ELR (cell line): ENCODE measurements at places on chromosomes 5 and 9.

DNA sequence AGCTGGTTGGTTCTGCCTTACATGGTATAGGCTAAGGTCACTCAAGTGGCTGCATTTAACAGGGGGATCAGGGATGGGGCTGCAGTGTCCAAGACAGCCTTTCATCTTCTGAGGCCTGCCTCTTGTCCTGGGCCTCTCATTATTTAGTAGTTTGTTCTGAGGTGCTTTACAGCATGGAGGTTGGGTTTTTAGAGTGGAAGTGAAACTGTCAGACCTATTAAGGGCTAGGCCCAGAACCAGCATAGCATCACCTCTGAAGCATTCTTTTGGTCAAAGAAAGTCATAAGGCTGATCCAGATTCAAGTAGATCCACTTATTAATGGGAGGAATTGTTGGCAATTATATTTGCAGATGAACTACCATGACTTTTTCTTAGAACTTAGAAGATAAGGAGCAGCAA lies 146.0 kb upstream of the NMUR2 start:
- no peak for DNase-seq

GRCh38 chr5:17436350-17436749 lies 61.7 kb upstream of the TAF11L2 start:
- no peak for DNase-seq

DNA sequence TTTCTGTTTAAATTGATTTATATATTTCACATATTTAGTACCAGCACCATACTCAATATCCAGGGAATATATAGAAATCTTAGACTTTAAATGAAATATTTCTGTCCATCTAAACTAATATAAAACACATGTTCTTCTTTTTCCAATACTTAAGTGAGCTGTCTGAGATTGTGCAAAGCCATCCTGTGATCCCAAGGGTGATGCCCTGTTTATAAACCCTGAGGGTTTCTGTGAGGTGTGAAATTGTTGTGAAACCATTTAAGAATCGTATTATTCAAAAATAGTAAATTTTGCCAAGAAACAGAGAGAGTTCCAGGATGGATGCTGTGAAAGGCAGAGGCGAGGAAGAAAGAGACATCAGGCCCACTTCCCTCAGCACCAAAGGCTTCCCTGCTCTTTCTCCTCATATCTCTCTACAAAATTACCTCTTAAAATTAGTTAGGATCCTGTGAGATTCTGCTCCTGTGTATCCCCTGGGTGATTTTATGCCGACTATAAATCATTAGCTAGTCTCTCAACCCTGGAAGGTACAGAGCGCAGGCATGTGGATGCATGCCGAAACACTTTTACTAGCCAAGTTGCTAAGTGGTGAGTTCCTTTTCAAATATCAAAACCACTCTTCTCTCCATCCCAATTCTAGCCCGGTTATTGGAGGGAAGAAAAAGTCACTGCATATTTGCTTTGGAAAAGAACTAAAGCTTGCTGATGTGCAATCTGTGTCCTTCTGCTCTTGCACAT lies 183.0 kb downstream of the GLIS3 start:
- DNase-seq: no peak

- DNase-seq: peak; percentile 57
These were observed 1.5 kb downstream of the PCSK1 start for GRCh38 chr5:96431376-96432187.

GRCh38 chr9:110758201-110758600 lies 89.6 kb downstream of the MUSK start:
- no peak for DNase-seq

- peak; percentile 95 for DNase-seq
These were observed 95.1 kb downstream of the ANXA2R start for GRCh38 chr5:42944989-42945388.

DNA sequence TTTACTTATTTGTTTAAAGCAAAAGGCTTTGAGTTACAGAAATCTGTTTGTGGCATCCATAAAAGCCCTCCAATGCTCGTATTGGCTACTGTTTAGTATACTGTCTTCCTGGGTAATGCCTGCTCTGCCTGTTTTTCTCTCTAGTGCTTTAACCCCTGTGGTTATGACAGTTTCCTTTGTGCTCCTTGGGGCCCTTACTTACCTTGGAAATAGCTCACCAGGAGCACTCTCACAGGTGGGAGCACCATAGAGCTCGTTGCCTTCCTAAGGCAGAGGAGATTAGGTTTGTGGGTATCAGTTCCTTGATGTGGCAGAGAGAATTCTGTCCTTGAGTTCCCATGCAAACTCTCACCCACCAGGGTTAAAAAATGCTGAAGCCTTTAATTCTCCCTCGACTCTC lies 242.8 kb downstream of the CDH18 start:
- no peak for DNase-seq

DNA sequence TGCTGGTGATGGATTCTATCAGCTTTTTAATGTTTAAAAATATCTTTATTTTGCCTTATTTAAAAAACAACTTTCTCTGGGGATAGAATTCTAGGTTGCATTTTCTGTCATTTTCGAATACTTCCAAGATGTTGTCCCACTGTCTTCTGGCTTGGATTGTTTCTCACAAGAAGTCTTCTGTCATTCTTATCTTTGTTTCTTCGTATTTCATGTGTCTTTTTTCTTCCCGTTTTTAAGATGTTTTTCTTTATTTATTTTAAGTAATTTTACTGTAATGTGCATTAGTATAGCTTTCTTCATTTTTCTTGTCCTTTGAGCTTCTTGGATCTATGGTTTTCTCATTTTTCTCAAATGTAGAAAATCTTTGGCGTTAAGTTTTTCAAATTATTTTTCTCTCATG lies 19.1 kb downstream of the STX17 start:
- DNase-seq: no peak

DNA sequence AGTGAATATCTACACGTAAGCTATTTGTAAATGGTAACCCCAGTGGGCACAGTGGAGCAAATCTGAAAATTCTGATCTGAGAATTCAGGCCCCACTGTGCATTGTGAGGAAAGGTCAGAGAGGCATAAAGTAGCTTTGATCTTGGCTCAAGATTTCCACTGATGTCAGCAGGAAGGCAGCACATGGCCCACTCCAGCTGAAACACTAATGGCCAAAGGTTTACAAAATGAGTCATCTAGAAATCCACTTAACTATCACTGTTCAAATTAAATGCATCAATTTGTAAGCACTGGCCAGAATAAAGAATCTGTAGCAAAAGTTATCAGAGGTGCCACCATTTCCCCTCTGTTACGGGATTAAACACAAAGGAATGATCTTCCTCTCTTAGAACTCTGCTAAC lies 191.6 kb downstream of the C9orf152 start:
- peak; percentile 86 for DNase-seq

GRCh38 chr9:123327697-123328100 lies 28.3 kb upstream of the CRB2 start:
- no peak for DNase-seq

- DNase-seq: no peak
These were observed 7.9 kb upstream of the SYK start for GRCh38 chr9:90793729-90794128.

GRCh38 chr5:116632890-116633289 lies 58.3 kb upstream of the SEMA6A start:
- no peak for DNase-seq

- no peak for DNase-seq
These were observed 3.5 kb downstream of the SNCB start for GRCh38 chr5:176626876-176627236.

- DNase-seq: no peak
These were observed 215.8 kb downstream of the CEMIP2 start for GRCh38 chr9:71552480-71552879.

- no peak for DNase-seq
These were observed 179.5 kb upstream of the MAST4 start for GRCh38 chr5:66416698-66417097.

DNA sequence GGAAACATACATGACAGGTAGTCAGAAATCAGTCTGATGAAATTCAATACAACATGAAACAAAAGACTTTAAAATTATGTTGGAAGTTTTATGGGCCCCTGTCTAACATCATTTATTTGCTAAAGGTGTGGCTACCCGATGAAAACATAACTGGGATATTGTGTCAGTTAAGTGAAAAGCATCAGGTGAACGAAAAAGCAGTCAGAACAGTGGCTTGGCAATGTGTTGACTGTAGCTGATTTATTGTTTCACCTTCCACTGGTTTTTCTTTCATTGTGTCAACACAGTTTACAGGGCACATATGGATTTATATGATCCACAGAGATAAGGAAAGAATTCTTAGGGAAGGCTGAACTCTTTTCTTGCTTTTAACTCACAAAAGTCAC lies 429.6 kb upstream of the ZNF608 start:
- DNase-seq: no peak

- DNase-seq: peak; percentile 66
These were observed 388.4 kb upstream of the PTGER4 start for GRCh38 chr5:40291338-40291737.

- DNase-seq: peak; percentile 91
These were observed 243.8 kb downstream of the BNC2 start for GRCh38 chr9:16626577-16627130.

DNA sequence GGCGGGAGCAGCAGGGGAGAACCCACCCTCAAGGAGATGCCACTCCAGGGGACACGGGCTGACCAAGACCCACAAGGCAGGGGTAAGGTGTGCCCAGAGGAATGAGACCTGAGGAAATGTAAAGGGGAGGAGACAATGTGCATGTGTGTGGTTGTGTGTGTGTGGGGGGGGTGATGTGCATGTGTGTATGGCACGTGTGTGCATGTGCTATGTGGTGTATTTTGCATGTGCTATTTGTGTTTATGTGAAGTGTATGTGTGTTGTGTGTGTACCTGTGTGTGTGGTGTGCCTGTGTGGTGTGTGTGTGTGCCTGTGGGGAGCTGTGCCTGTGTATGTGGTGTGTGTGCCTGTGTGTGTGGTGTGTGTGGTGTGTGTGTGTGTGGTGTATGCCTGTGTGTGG lies 33.5 kb upstream of the FCN2 start:
- DNase-seq: no peak

DNA sequence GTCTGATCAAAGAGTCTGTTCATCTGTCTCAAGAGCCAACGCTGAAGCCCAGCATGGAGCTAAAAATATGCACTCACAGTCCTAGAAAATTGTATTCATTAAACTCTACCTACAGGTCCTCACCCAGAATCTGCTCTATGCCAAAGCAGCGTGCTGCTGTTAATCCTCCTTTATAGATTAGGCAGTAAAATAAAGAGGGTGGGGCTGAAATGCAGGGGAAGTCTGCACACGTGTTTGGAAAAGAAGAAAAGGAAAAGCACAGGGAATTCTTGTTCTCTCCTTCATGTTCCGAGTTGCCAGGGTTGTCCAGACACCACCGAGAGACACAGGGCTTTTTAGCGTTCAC lies 121.4 kb upstream of the TMEM161B start:
- no peak for DNase-seq

GRCh38 chr9:5832071-5832537 lies 813 bp downstream of the ERMP1 start:
- DNase-seq: no peak

GRCh38 chr9:116493183-116493860 lies 193.8 kb upstream of the TRIM32 start:
- peak; percentile 31 for DNase-seq

DNA sequence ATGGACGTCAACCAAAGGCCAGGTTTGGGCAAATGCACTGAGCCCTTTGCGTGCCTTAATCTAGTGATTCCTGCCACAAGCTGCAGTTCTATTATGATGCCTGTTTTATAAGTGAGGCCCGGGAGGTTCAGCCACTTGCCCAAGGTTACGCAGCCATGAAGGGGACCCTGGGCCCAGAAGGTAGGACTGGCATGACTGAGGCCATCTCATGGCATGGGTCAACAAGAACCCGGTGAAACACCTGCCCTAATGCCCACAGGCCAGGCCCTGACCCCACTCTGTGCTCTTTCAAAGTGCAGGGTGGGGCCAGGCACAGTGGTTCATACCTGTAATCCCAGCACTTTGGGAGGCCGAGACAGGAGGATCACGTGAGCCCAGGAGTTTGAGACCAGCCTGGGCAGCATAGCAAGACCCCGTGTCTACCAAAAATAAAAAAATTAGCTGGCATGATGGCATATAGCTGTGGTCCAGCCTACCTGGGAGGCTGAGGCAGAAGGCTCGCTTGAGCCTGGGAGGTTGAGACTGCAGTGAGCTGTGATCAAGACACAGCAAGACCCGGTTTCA lies 8.6 kb downstream of the NINJ1 start:
- DNase-seq: no peak

GRCh38 chr5:168291342-168291963 lies at the start of gene WWC1:
TSS of gene WWC1 (plus strand) at chr5:168291645. CDS start at chr5:168292153, 508 bp downstream.
- DNase-seq: peak; percentile 62

GRCh38 chr9:134371731-134372130 lies 45.5 kb downstream of the RXRA start:
- DNase-seq: no peak

- DNase-seq: no peak
These were observed 44.5 kb upstream of the PPP3R2 start for GRCh38 chr9:101639311-101639710.

DNA sequence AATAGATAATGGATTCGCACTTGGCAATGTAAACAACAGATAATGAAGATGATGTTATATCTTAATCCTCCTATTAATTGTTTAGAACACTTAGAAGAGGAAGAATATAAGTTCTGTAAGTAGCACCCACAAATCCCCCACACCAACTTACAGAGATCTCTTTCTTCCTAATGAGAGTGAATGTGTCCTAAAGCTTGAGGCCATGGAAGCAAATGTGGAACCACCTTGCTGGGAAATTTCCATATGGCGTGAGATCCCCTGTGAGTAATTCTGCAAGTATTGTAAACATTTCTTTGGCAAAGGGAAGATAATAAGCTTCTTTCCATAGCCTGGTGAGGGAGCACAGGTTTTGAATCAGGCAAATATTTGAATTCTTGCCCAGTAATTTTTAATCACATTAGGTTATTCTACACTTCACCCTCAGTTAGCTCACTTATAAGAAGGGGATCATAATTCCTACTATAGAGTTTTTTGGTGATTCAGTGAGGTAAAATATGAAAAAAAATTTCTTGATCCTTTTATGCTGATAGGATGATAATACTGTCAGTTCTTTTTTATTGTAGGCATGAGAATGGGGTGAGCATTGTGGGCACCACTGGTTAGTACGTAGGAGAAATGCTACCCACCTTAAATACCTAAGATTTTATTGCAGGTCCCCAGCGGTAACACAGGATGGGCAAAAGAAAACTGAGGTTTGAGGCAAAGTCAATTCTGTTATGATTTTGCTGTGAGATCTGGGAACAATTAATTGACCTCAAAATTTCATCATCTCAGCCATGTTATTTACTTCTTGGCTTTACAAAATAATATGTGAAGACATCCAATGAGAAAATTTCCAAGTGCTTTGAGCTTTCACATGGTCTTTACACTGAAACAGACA lies 574.8 kb downstream of the PSAT1 start:
- peak; percentile 99 for DNase-seq

- DNase-seq: no peak
These were observed 253.4 kb upstream of the SLC24A2 start for GRCh38 chr9:20042128-20042711.

- DNase-seq: no peak
These were observed 3.6 kb downstream of the SCAMP1 start for GRCh38 chr5:78364005-78364404.

- DNase-seq: peak; percentile 12
These were observed 62.4 kb downstream of the FGF18 start for GRCh38 chr5:171481571-171482433.

DNA sequence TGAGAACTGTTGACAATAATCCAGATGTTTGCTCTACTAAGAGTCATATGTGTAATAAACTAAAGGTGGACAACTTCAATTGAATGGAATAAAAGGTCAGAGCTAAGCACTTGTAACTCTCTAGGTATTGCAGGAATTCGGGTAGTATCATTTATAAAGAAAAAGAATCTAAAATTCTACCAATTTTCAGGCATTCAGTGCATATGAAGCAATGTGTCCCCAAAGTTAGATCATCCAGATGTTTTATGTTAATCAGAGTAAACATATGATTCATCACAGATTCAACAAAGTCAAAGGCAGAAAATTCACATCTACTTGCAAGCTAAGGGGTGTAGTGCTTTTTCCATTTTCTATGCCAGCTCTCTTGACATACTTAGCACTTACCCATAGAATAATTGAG lies 477.1 kb downstream of the PDE4D start:
- peak; percentile 13 for DNase-seq
